Liver (tissue), 10 donors: ENCODE measurements at places on chromosomes 5 and 9. TPM values are rescaled to one million over a fixed set of nuclear protein-coding genes. Genes with fewer than 3 reads are reported as not detected.

MCIDAS gene
- not detected for polyA plus RNA-seq

NUDT12 gene
- polyA plus RNA-seq, result 8.6 TPM

GHR gene
- polyA plus RNA-seq, result 26.0 TPM

EDIL3 gene
- polyA plus RNA-seq, result 0.35 TPM

ACTBL2 gene
- not detected for polyA plus RNA-seq

PCDHB15 gene
- 0.52 TPM for polyA plus RNA-seq

CDH9 gene
- not detected for polyA plus RNA-seq

TMC1 gene
- 0.09 TPM for polyA plus RNA-seq

IRX2 gene
- not detected for polyA plus RNA-seq

HMCN2 gene
- polyA plus RNA-seq, result 0.31 TPM

UBE2QL1 gene
- polyA plus RNA-seq, result 0.14 TPM

ALDH7A1 gene
- 52.1 TPM for polyA plus RNA-seq

ANXA2R gene
- 0.49 TPM for polyA plus RNA-seq

C9orf50 gene
- polyA plus RNA-seq, result not detected

CD14 gene
- polyA plus RNA-seq, result 277 TPM

SLC36A2 gene
- not detected for polyA plus RNA-seq

TLR4 gene
- 5.4 TPM for polyA plus RNA-seq

CNTNAP3B gene
- polyA plus RNA-seq, result 1.9 TPM

ORM2 gene
- polyA plus RNA-seq, result 7,373 TPM

RLN2 gene
- not detected for polyA plus RNA-seq

GADD45G gene
- polyA plus RNA-seq, result 66.0 TPM

RAB3C gene
- polyA plus RNA-seq, result 4.6 TPM

APBB3 gene
- polyA plus RNA-seq, result 10.1 TPM

GIN1 gene
- 4.3 TPM for polyA plus RNA-seq

KLF9 gene
- 18.4 TPM for polyA plus RNA-seq

RNF183 gene
- not detected for polyA plus RNA-seq

IFNE gene
- not detected for polyA plus RNA-seq

MOB3B gene
- polyA plus RNA-seq, result 0.36 TPM

SPATA31D4 gene
- polyA plus RNA-seq, result not detected

ABLIM3 gene
- polyA plus RNA-seq, result 23.2 TPM
